NCI-H1694 treated with DMSO at 0.1 percent for 48 hours (cell line): ENCODE measurements at places on chromosomes 3 and 15.

GRCh38 chr3:173065543-173065981, 75.5 kb downstream of the SPATA16 start:
- peak; percentile 77 for DNase-seq

GRCh38 chr3:94028093-94028837, at the start of gene STX19:
STX19 (minus strand) TSS chr3:94028597; CDS start chr3:94015269, 13,328 bp downstream.
- DNase-seq = no peak

GRCh38 chr3:108918866-108919265, 34.8 kb downstream of the GUCA1C start:
- no peak for DNase-seq

DNA sequence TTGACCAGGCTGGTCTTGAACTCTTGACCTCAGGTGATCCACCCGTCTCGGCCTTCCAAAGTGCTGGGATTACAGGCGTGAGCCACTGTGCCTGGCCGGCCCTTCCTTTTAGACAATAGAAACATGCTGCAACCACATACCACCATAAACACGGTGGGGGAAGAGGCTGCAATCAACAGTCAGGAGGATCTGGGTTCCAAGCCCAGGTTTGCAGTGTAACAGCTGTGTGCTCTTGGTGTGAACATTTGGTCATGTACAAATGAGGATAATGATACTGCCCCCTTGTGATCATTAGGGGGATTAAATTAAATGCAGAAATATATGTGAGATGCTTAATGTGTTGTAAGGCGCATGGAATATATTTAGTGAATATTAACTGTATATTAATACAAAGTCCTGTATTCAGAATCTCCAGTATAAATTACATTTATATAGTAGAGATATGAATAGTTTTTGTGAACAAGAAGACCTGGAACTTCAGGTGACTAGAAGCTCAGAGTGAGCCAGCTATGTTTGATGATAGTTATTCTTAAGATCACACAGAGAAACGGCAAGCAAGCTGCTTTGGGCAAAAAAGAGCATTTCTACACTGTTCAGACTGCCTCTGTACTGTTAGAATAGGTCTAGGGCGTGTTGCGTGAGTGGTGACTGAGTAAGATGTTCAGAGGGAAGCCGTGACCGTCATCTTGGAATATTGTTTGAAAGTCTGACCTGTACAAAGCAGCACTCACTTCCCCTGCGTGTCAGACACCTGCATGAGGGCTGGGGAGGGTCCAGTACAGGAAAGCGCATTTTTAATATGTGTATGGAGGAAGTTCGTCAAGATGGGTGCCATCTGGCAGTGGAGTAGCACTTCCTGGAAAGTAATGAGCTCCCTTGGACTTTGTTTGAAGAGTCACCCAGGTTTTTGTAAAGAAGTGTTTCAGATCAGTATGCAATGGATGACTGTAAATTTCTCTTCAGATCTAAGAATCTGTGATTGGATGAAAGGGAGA, 125.8 kb downstream of the PGPEP1L start:
- peak; percentile 68 for DNase-seq

DNA sequence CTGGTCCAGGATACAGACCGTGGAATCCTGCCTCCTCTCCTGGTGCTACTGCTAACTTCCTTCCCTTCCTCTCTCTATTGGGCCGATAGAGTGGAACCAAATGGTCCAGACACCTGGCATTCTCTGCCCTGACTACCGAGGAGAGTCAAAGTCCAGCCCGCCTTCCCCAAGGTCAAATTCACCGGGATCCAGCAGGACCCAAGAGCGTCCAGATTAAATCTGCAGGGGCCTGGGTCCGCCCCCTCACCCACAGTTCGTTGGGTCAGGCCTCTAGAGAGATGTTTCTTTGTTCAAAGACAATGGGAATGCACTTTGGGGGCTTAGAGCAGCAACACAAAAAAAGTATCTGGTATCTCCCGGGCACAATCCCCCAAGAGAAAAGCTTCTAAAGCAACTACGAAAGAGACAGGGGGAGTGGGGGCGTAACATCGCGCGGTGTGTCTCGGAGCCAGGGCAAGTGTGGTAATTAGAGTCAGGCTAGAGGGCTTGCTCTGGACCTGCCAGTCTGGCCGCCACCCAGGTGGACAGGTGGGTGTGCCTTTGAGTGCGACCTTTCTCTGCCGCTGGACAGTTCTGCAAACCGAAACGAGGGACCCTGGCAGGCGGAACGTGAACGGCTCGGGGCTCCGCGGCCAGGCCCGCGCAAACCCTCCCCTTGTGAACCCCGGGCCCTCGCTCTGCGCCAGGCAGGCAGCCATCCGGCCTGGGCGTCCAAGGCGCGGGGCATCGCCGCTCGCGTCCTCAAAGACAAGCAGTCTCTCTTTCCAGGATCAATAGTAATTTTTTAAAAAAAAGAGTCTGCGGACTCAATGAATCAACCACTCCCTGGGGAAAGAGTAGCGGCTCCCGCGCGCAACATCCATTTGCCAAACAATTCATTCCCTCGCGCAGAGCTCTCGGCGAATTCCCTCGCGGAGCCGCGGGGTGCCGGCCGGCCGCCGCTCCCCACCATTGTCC, 806 bp downstream of the KLHL25 start:
- DNase-seq = no peak
